Inflammatory macrophage treated with lipopolysaccharide for 1 hour (primary cell): ENCODE measurements at places on chromosomes 1 and 21.
A peak's percentile ranks its signal among the peaks of the same experiment; 100 is the strongest.

DNA sequence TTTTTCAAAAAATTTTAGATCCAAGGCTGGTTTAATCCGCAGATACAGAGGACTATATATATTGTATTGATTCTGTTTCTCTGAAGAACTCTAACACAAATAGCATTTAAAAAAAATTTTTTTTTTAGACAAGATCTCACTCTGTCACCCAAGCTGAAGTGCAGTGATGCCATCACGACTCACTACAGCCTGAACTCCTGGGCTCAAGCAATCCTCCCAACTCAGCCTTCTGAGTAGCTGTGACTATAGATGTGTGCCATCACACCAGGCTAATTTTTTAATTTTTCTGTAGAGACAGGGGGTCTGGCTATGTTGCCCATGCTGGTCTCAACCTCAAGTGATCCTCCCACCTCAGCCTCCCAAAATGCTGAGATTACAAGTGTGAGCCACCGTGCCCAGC, 3.0 kb downstream of the ANKRD45 start:
- DNase-seq = no peak

- no peak for DNase-seq
These were observed 24.2 kb downstream of the MTARC1 start for GRCh38 chr1:220810963-220811362.

GRCh38 chr1:195958131-195958530, 650.1 kb downstream of the KCNT2 start:
- no peak for DNase-seq

- peak; percentile 84 for DNase-seq
These were observed at the start of gene GPR157 for GRCh38 chr1:9128520-9129265. Gene GPR157, minus strand, starts transcription at chr1:9129102. Its CDS starts 75 bp downstream, at chr1:9129027.

DNA sequence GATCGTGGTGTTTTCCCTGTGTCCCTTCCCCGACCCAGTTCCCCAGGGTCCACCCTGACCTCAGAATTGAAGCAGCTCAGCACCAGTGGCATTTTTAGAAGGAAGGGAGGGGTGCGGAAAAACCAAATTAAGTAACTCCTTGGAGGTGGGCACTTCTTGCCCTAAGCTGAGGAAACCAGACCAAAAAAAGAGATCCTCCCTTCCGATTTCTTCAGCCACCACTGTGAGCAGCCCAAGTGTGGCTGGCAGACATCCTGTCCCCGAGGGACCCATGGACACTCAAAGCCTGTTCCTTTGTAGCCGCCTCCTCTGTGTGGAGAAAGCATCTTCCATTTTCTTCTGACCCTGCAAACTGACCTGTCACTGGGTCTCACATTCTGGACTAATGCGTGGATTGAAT, 31.3 kb downstream of the KIRREL1 start:
- no peak for DNase-seq

DNA sequence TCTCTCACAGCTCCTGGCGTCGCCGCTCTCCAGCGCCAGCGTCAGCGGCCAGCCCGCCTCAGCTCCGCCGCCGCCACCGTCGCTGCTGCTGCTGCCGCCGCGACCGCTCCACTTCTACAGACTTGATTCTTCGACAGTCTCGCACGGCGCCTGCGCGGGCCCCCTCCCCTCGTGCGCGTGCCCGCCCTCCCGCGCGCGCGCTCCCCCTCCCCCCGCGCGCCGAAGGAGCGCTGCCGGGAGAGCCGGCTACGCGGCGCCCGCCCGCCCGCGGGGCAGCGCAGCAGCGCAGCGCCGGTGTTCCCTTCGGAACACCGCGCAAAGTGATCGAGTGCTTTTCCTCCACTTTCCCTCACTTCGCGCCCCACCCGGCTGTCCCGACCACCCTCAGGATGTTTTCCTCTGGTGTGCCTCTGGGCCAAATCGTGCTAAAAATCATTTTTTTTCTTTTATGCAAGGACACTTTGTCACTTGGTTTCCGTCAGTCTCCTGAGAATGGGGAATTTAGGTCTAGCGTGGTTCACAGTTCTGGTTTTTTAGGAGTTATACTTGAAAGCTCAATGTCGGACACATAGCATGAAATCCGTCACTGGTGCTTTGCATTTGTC, at the start of gene IRF2BP2:
Gene IRF2BP2, minus strand, starts transcription at position 118 of the 605 bp plus-strand sequence. CDS start 684 bp downstream, outside the sequence.
- DNase-seq = peak; percentile 68

DNA sequence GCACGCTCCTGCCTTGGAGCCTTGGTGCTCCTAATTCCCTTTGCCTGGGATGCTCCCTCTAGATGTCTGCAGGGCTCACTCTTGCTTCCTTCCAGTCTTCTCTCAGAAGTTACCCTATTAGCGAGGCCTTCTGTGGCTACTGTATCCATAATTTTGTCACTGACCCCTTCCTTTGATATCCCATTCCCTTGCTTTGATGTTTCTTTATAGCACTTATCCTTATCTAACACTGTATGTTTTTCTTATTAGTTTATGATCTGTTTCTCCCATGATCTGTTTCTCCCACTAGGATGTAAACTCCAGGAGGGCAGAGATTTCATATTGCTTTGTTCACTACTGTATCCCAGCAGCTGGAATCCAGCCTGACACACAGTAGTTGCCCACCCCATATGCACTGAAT, 263.4 kb downstream of the FOXD2 start:
- no peak for DNase-seq

DNA sequence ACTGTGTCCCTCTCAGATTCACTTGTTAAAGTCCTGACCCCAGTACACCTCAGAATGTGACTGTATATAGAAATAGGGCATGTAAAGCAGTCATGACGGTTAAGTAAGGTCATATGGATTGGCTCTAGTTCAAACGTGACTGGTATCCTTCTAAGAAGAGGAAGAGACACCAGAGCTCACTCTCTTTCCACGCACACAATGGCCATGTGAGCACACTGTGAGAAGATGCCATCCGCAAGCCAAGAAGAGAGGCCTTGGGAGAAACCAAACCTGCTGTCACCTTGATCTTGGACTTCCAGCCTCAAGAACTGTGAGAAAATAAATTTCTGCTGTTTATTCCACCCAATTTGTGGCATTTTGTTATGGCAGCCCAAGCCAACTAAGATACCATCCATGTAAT, 56.8 kb upstream of the IRF2BP2 start:
- no peak for DNase-seq

DNA sequence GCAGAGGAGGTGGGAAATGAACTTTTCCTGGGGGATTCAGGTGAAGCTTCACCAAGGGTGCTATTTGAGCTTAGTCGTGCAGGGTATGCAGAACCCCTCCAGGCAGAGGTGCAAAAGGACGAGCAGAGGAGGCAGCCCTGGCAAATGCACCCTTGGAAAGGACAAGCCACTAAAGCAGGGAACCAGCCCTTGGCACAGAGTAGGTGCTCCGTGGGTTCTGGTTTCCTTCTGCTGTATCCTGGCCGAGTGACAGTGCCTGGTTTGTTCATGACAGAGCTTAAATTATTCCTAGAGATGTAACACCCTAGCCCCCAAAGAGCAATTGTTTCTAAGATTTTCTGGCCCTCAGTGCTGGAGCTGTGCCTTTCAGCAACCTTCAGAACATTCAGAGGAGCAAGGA, 73.4 kb upstream of the SYT6 start:
- DNase-seq = no peak

DNA sequence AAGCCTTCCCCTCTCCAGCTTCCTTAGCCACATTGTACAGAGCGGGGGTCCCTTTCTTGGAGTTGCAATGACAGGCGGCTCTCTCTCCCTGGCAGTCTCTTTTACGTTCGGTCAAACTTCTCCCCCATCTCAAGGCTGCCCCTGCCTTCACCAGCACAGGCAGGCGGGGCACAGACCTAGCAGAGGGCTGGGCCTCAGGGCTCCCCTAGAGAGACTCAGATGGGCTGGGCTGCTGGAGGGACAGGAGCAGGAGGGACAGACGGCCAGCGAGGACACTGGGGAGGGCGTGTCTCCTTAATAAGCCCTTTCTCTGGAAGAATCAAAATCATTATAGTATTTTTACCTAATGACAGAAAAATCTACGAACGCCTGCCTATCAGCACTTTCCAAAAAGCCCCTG, 79.6 kb downstream of the CASZ1 start:
- no peak for DNase-seq

- no peak for DNase-seq
These were observed 14.6 kb downstream of the CDC42BPA start for GRCh38 chr1:227303662-227304061.
